Activated T-cell treated with anti-CD3 and anti-CD28 coated beads for 1 hour (primary cell): ENCODE measurements at places on chromosomes 13 and 19.

GRCh38 chr13:110329798-110330461 is 22.8 kb downstream of the COL4A2 start:
- no peak for DNase-seq

- no peak for DNase-seq
Observed at GRCh38 chr19:38743394-38744297, 628 bp downstream of the CAPN12 start.

DNA sequence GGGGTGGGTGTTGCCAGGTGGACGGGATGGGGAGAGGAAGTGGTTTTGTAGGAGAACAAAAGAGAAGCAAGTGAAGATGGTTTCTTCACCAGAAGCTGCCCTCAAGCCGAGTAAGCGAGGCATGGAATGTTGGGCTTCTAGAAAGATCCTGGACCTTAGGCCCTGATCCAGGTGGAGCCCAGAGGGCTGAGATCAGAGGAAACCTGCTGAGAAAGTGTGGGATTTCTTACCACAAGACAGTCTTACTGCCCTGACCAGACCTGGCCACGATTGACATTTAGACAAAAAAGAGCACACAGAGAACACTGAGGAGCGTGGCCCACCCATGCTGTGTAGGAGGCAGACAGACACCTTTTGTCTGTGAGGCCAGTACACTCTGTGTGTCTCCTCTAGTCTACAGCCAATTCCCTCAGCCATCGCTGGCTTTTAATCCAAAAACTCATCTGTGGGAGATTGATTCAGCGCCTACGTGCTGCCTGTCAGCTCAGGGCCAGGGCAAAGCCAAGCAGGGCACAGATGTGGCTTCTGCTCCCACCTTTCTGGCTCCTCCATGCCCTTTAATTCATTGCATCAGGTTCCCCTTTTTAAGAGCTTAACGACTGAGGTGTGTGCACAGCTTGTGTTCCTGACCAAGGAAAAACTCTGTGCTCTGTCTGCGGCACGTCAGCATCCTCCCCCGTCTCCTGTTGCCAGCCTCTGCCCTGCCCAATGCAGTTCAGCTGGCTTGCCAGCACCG is 123.3 kb downstream of the AKAP11 start:
- DNase-seq = no peak

- DNase-seq = no peak
Observed at GRCh38 chr13:47455626-47456025, 545.4 kb downstream of the SUCLA2 start.

GRCh38 chr13:61531383-61532065 is 115.9 kb upstream of the PCDH20 start:
- no peak for DNase-seq

- DNase-seq = no peak
Observed at GRCh38 chr13:47481536-47481935, 519.5 kb downstream of the SUCLA2 start.

DNA sequence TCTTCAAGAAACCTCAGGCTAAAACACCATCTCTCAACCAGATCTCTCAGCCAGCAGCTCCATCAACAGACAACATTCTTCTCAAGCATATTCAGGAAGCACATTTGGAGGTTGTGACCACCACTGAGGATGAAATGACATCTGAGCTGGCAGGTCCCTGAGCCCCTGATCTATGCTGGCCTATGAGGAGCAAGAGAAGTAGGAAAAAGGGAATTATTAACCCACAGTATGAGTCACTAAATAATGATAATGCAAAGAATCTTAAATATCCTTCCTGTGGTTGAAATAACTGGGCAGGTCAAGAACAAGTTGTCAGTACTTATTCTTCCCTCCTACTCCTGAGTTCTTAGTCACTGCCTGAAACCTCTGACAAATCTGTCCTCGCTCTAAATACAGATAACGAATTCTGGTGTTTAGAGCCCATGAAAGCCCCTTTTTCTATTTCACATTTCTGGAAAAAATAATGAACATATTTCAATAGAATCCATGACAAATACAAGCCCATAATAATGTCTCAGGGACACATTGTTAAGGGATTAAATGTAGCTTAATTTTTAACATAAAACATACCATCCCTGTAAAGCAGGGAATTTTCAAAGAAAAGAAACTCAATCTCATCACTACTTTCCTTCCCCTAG is 225.8 kb upstream of the IRS2 start:
- no peak for DNase-seq

DNA sequence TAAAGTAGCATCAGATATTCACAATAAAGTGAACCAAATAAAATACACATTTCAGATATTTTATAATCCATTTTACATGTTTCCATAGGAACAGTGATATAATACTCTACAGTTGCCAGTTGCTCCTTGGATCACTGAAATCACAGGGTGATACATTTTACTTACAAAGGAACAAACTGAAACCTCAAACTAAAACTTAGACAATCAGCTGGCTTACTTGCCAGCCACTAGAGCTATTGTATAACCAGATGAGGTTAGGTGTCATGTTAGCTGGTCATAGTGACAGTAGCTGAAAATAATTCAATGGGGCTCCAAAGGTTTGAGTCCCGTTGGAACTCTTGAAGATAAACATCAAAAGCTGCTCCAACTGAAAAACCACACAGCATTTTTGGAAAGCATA is 274.6 kb downstream of the ITGBL1 start:
- no peak for DNase-seq

DNA sequence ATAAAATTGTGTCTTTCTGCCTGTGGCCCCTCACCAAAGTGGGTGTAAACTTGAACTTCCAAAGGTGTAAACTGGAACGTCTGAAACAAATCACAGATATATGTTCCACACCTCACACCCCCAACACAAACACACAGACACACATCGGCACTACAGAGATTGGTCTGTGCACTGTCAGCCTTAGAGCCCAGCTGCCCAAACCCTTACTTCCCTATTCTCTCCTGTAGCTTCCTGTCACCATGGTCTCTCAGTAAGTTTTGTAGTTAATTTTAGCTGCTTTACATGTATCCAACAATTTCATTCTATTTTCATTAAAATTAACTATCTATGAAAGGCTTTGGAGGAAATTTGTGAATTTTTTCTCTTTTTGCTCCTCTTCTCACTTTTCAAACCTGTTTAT is 5.4 kb downstream of the TM9SF2 start:
- no peak for DNase-seq

DNA sequence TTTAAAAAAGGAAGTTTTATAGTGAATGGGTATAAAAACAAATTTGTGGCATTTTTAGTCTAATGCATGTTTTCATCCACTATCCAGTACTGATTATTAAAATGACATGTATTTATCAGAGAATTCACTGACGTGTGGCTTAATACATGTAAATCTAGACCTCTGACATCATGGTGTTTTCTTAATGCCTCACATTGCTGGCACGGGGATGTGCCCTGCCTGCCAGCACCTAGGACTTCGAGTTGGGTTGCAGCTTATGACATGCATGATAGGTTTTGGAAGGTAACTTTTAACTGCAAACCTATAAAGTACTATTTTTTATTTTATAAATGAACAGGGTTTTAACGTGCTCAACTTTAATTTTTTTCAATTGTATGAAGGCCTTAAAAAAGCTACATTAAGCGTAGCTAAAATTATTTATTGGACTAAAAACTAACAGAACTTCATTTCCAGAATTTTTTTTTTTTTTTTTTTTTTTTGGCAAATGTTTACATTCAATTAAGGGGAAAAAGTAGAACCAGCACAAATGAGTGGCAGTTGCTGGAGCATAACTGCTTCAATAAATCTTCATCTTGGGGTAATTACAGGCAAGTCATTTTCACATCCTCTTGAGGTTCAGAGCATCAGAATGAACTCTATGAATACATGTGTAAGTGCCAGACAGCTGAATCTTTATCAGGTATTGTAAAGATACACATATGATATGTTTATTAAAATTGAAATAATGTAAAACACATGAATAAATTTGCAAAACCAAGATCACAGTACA is 16.3 kb downstream of the METTL21C start:
- DNase-seq = no peak

DNA sequence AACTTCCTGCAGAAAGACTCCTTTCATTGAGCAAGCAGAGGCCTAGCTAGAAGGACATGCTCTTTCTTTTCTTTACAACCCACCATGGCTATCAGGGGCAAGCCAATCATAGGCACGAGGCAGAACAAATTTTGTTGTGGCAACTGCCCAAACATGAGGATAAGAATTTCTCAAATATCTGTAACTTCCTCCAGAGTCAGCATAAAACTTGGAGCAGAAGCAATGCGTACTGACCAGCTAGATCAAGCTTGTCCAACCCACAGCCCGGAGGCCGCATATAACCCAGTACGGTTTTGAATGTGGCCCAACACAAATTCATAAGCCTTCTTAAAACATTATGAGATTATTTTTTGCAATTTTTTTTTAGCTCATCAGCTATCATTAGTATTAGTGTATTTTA is 87.0 kb upstream of the SOX21 start:
- no peak for DNase-seq
